NCI-H2171 (cell line): ENCODE measurements at places on chromosomes 11 and 22.

- DNase-seq = no peak
Observed at GRCh38 chr11:73466643-73467042, 90.4 kb downstream of the RELT start.

- DNase-seq = no peak
Observed at GRCh38 chr11:118415062-118415738, 13.8 kb downstream of the ATP5MG start.

DNA sequence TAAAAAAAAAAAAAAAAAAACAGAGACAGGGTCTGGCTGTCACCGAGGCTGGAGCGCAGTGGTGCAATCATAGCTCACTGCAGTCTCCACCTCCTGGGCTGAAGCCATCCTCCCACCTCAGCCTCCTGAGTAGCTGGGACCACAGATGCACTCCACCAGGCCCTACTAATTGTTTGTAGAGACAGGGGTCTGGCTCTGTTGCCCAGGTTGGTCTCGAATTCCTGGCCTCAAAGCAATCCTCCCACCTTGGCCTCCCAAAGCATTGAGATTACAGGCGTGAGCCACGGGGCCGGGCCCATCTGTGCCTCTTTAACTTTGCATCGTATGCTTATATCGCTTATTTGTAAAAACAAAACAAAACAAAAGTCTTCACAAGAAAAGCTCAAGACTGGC is 3.1 kb downstream of the CPT1A start:
- DNase-seq = no peak

DNA sequence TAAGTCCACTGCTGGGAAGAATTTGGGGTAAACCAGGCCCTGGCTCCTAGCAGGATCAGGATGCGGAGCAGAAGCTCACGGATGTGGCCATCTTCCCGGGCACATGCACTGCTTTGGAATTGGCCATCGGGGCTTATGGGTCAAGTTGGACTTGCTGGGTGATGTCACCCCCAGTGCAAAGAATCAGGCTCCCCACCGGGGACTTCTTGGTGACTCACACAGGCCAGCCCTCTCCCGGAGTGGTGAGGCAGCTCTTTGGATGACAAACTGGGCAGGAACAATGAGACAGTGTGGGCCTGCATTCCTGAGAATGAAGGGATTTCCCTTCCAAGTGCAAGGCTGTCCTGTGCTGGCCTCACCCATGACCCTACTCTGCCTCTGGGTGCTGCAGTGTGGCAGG is 128.8 kb upstream of the ANO1 start:
- DNase-seq = no peak

GRCh38 chr11:7538031-7538430 is 24.2 kb downstream of the PPFIBP2 start:
- DNase-seq = no peak
